ENCODE measurements at places on chromosomes 16 and 17.
A peak's percentile ranks its signal among the peaks of the same experiment; 100 is the strongest.

- DNase-seq, result no peak
Observed at GRCh38 chr17:57282296-57282695, 26.0 kb downstream of the MSI2 start.

GRCh38 chr17:28328325-28328724 lies 6.9 kb downstream of the IFT20 start:
- no peak for DNase-seq

- no peak for DNase-seq
Observed at GRCh38 chr16:46968063-46968435, 5.4 kb downstream of the DNAJA2 start.

- no peak for DNase-seq
Observed at GRCh38 chr17:37300683-37301082, 75.1 kb upstream of the C17orf78 start.

DNA sequence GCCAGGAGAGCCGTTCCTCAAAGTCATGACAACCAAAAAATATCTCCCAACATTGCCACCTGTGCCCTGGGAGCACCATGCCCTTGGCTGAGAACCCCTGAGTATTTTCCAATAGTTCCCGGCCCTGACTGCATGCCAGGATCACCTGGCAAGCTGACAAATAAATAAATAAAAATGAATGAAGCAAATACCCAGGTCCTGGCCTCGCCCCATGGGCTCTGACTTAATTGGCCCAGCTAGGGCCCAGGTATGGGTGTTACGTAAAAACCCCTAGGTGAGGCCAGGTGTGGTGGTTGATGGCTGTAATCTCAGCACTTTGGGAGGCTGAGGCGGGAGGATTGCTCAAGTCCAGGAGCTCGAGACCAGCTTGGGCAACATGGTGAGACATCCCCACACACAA lies 2.7 kb upstream of the C16orf74 start:
- no peak for DNase-seq

DNA sequence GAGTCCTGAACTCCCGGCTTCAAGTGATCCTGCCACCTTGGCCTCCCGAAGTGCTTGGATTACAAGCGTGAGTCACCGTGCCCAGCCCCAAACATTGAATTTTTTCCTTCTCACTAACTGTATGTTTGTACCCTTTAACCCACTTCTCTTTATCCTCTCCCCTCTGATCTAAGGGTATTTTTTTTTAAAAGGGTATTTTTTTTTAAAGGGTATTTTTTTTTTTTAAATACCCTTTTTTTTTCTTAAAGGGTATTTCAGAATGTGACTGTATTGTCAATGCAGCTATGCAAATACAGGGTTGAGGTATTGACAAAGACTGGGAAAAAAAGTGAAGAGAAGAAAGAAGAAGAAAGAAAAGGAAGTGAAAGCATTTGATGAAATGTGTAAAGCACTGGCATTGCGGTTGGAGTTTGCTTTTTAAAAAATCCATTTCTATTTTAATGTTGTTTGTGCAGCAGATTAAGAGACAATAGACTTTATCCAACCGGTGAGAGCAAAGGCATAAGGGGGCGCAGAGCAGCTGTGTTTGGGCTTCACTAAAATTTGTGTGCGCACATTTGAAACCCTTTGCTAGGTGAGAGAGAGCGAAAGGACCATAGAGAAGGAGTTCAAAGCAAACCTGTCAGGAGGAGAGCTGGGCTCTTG lies 42.4 kb downstream of the SYT17 start:
- DNase-seq, result no peak

DNA sequence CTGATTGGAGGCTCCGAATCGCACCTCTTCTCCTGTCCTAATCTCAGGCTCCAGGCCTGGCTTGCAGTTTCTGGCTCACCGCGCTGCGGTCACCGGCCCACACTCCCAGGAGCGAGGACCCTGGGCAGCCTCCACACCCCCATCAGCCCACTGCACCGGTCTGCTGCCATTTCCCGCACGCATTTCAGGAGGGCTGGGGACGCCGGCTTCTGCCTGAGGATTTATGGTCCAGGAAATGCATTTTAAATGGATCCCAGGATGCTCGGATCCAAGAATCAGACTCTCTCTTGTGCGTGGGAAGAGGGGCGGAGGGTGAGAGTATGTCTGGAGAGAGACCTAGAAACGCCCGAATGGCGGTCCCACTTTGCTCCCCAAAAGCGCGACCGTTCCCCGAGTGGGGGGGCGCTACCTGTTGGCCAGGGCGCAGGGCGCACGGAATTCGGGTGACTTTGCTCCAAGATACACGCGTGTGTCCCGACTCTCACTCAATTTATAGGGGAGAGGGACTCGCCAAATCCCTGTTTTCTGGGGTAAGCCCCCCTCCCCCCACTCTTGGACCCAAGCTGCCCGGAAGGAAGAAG lies 817 bp upstream of the JPH3 start:
- DNase-seq, result no peak

GRCh38 chr17:37111329-37111728 lies 162.6 kb downstream of the AATF start:
- DNase-seq, result no peak

DNA sequence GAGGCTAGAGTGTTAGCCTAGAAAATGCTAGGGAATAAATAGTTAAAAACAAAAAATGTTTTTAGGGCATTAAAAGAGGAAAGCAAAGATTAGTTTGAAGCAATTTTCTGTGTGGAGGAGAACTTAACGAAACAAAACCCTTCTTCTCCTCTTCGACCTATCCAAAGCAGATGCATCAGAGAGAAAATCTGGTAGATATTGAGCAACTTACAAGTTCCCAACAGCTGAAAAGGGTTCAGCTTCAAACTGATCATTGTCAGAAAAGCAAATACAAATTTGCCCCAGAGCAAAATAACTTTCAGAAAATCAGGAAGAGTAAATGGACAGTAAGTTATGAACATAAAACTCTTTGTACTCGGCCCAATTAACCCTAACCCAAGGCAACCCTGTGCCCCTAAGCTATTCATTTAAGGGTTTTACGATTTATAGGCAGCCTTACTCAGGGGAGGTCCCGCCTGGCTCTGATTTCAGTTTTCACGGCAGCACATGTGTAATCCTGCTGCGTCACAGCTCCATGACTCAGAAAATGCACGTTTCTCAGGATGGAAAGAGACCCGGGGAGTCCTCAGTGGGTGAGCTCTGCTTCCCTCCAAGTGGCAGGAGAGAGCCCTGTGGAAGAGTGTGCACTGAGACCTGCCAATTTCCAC lies 405.7 kb upstream of the SALL1 start:
- peak; percentile 67 for DNase-seq

Data from right forelimb (tissue), 1 donor.